ENCODE measurements at places on chromosomes 11 and 22. TPM values are rescaled to one million over a fixed set of nuclear protein-coding genes. Genes with fewer than 3 reads are reported as not detected.

Gene OR52A1
- total RNA-seq, result not detected

Gene CECR2
- 1.2 TPM for total RNA-seq

Gene KRTAP5-9
- not detected for total RNA-seq

Gene LAYN
- 2.7 TPM for total RNA-seq

Gene SLC6A5
- total RNA-seq, result not detected

Gene OR8G1
- total RNA-seq, result not detected

Gene CYTH4
- total RNA-seq, result 0.11 TPM

Gene CCDC117
- total RNA-seq, result 12.7 TPM

Gene TSPAN18
- 11.1 TPM for total RNA-seq

Gene OR8D4
- 0.04 TPM for total RNA-seq

Gene AQP11
- 0.63 TPM for total RNA-seq

Gene SPDYC
- total RNA-seq, result not detected

Gene LBHD1
- 2.3 TPM for total RNA-seq

Gene ST14
- 0.07 TPM for total RNA-seq

Gene SLC25A18
- not detected for total RNA-seq

Gene CDC45
- total RNA-seq, result 30.7 TPM

Gene ATP6V1E1
- total RNA-seq, result 119 TPM

Gene CYB561A3
- 33.8 TPM for total RNA-seq

Gene ZNF143
- 46.4 TPM for total RNA-seq
